NCI-H226 (cell line): ENCODE measurements at places on chromosomes 6 and 20.
A peak's percentile ranks its signal among the peaks of the same experiment; 100 is the strongest.

GRCh38 chr20:1623501-1624205 is 3.8 kb upstream of the SIRPB1 start:
- no peak for DNase-seq

GRCh38 chr20:7250337-7250736 is 482.9 kb downstream of the BMP2 start:
- no peak for DNase-seq

GRCh38 chr6:1389369-1390132 is at the start of gene FOXF2:
Gene FOXF2, plus strand, starts transcription at chr6:1389576. Its CDS starts 372 bp downstream, at chr6:1389948.
- no peak for DNase-seq

GRCh38 chr6:63999613-64000012 is 364.0 kb downstream of the PHF3 start:
- no peak for DNase-seq

GRCh38 chr6:3523966-3524365 is 67.1 kb upstream of the SLC22A23 start:
- DNase-seq, result no peak

DNA sequence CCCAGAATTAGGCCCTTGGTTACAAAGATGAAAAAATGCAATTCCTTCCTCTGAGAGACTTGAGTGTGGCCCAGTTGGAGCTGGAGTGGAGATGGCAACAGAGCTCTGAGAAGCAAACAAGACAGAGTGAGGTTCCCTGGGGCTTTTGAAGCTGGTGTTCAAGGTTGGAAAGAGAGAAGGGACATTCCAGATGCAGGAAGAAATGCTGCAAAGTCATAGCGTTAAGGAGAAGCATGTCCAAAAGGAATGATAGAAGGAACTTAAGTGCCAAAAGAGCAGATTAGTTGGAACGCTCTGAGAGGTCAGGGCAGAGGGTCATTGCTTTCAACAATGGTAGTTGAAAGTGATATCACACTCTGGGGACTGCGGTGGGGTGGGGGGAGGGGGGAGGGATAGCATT is 251.8 kb downstream of the TBC1D7 start:
- DNase-seq, result no peak

DNA sequence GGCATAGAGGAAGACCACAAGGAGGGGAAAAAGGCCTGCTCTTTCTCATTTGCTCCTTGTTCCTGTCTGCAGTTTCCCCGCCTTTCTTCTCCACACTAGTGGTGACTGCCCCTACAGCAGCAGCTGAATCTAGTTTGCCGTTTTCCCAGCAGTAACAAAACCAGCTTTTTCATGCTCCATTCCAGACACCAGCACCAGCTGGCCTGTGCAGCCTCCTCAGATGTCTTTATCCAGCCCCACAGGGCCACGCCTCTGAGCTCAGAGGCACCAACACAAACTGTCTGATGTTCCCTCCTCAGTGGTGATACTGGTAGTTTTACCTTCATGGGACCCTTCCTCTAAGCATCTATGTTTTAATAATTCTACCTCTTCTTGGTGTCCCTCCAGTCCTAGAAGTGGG is 70.4 kb upstream of the SLC24A3 start:
- DNase-seq, result no peak

DNA sequence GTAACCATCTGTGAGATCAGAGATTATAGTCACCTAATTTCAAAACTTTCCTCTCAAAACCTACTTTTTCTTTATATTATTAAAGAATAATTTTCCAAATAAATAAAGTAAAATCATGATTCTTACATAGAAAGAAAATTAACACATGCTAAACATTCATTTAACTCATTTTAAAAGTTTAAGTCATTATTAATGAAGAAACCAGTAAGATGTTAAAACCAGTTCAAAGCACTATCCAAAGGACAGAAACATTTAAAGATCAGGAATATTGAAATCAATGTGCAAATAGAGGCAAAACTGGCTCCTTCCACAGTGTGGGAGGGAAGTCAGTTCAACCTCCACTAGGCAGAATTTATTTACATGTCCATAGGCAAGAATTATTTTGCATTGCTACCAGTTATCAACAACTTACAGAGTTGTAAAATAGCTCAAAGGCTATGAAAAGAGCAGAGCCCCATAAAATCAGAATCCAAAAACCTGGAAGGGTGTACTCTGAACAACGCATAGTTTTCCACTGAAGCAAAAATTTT is 146.9 kb downstream of the KHDC1L start:
- no peak for DNase-seq

DNA sequence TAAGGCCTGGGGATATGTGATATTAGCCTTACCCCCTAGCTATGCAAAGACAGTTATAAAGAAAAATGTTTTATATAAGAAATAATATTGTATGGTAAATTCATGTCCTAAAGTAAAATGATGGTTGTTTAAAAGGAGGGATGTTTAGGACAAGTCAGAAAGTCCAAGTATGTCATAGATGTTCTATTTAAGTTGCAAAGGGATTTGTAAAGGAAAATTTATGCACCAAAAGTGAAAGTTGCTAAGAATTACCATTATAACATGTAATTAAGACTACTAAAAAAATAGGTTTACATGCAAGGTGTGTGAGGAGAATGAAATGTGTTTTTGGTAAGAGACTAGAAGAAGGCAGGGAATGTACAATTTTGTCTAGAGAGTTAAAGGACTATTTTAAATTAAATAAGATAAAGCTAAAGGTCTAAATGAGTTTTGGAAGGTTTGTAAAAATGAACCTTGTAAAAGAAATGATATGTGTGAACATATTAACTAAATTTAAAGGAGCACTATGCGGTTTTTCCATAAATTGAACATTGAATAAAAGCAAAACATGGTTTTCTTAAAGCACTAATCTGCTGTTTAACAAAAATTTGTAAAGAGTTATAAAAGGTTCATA is 22.7 kb upstream of the GOPC start:
- DNase-seq, result no peak

DNA sequence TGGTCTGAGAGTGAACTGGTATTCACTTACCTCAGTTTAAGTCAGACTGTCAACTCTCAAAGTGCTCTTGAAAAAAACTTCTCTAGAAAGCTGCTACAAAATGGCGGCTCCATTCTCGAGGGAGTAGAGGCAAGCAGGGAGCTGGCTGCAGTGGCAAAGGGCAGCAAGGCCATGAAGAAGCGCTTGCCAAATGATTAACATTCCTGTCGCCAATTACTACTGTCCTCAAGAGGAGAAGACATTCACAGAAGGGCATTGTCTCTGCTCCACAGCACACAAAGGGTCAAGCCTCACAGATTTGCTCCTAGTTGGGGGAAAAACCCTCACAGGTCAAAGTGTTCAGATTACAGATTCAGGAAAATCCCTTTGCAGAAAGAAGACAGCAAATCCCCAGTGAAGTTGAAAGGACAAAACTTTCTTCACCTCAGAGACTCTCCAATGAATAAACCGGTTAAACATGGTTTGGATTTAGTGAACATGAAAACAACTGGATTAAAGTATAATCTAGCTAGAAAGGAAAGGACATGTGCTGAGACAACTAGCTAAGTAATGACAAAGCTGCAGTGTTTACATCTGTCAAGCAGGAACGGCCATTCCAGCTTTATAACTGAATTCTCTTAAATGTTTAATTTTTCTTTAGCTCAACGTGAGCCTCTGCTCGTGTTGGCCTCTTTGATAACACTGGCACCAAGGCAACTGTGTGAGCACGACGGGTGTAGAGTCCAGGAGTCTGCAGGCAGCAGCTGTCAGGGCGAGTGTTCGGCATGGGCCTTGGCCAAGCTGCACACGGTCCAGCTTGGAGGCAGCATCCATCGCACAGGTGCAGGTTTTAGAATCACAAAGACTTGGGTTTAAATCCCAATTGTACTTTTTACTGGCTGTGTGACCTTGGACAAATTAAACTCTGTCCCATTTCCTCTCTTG is 37.6 kb downstream of the NR2E1 start:
- DNase-seq, result no peak

- DNase-seq, result peak; percentile 8
These were observed 49.8 kb downstream of the NRN1 start for GRCh38 chr6:5956939-5957338.

DNA sequence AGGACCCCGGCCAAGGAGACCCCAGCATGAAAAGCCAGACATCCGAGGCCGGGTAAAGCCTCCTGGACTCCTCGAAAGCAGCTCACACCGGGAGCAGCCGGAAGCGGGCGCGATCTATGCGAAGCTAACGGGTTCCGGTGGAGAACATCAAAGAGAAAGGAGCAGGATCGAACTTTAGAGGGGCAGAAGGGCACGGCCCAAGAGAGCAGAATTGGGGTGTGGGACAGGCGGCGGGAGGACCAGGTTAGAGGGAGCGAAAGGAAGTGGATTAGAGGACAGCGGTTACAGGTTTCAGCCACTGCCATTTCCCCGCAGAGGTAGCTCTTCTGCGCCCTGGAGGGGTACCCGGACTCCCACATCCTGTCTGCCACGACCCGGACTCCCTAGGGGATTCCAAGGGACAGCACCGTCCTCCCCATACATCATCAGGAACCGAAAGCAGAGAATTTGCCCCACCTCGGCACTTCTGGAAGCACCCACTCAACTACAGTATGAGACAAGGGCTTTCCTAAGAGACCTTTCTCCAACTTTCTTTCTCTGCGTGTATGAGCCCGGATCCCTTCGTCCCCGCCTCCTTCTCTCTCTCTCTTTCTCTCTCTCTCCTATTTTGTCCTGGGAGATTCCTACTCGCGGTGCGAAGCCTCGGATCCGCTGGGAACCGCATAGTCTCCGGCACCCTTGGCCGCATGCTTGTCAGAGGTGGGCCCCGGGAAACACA is 507 bp upstream of the VGLL2 start:
- peak; percentile 8 for DNase-seq

DNA sequence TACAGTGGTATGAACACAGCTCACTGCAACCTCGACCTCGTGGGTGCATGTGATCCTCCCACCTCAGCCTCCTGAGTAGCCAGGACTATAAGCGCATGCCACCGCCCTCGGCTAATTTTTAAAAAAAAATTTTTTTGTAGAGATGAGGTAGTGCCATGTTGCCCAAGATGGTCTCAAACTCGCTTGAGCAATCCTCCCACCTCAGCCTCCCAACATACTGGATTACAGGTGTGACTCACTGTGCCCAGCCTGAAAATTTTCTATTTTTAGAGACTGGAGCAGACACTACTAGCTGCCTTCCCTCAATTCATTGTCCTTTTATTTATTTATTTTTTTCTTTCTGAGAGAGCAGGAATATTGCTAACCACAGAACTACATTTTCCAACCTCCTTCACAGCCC is 20.3 kb upstream of the GTF3C6 start:
- peak; percentile 25 for DNase-seq

- DNase-seq, result no peak
These were observed 95.3 kb downstream of the EPB41L2 start for GRCh38 chr6:130967502-130968445.

GRCh38 chr6:43801495-43802181 is 31.6 kb downstream of the VEGFA start:
- DNase-seq, result no peak

GRCh38 chr6:42714098-42714761 is 8.2 kb downstream of the PRPH2 start:
- DNase-seq, result peak; percentile 45

- no peak for DNase-seq
These were observed 15.8 kb downstream of the MAN1A1 start for GRCh38 chr6:119333707-119334295.

- peak; percentile 75 for DNase-seq
These were observed 84.3 kb upstream of the TAB2 start for GRCh38 chr6:149233056-149233715.

- DNase-seq, result no peak
These were observed 11.6 kb downstream of the PIGT start for GRCh38 chr20:45427236-45428149.

DNA sequence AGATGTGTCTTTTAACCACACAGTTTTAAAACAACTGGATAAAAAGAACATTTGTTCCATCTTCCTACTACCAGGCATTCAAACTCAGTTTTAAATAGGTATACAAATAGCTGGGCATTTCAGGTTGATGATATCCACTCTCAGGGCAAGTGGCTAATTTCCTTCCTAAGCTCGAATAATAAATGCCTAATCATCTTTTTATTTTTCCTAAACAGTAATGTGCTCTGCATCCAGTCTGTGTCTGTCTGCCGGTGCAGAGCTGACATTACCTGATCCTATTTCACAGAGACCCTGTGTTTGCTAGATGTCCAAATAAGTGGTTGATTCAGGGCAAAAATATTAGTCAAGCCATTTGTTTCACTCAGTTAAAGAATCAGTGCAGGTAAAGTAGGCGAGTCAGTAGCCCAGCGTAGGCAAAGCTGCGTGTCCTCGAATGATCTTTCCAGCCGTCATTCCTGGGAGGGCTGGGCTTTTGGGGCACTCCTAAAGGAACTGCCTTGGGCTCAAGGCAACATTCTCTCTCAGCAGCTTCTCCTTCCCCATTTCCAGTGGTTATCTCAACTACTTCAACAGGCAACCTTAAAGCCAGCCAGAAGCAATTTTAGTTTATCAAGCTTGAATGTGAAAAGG is 74.2 kb upstream of the BMP2 start:
- no peak for DNase-seq

GRCh38 chr6:126258150-126258549 is 81.8 kb upstream of the CENPW start:
- no peak for DNase-seq

DNA sequence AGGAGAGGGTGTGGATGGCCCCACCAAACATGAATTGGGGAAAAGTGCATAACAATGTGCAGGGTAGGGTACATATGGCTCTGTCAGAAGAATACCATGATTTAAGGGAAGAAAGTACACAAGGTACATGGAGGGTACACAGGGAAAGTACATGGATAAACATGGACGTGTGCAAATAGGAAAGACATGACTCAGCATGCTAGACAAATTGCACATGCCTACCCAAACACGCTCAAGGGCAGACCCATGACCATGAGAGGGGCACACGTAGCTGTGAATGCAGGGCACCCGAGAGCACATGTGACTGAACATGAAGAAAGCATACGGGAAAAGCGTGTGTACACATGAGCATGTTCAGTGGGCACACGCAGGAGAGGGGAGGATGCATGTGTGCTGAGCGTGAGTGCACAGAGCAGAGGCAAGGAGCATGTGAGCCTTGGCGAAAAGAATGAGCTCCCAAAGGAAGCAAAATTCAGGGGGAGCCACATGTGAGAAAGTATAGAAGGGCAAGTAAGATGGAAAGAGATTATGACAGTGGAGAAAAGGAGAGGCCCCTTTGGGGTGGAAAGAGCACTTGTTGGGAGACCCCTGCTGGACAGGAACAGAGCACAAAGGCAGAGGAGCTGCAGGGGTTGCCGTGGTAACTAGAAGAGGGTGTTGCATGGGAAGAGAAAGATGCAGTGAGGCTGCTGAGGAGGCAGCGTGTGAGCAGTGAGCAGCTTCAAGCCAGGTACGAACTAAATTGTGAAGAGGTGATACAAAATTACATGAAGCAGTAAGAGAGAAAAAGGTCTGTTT is 17.8 kb downstream of the OR2H2 start:
- peak; percentile 31 for DNase-seq
